ENCODE measurements at places on chromosomes 6 and 20. TPM values are rescaled to one million over a fixed set of nuclear protein-coding genes. Genes with fewer than 3 reads are reported as not detected.

The BMP7 gene
- not detected for total RNA-seq

The CDKAL1 gene
- total RNA-seq = 12.9 TPM

The GRIK2 gene
- total RNA-seq = 0.17 TPM

The HFE gene
- 6.7 TPM for total RNA-seq

The CALHM5 gene
- 0.59 TPM for total RNA-seq

The C6orf163 gene
- total RNA-seq = 0.79 TPM

The CCN5 gene
- total RNA-seq = not detected

The HLA-DMB gene
- total RNA-seq = 8.1 TPM

The SNAP25 gene
- 0.42 TPM for total RNA-seq

The PAK5 gene
- total RNA-seq = not detected
